ENCODE measurements at places on chromosomes 5 and 9.

- DNase-seq: no peak
These were observed 599.6 kb upstream of the GRAMD2B start for GRCh38 chr5:125823572-125823971.

DNA sequence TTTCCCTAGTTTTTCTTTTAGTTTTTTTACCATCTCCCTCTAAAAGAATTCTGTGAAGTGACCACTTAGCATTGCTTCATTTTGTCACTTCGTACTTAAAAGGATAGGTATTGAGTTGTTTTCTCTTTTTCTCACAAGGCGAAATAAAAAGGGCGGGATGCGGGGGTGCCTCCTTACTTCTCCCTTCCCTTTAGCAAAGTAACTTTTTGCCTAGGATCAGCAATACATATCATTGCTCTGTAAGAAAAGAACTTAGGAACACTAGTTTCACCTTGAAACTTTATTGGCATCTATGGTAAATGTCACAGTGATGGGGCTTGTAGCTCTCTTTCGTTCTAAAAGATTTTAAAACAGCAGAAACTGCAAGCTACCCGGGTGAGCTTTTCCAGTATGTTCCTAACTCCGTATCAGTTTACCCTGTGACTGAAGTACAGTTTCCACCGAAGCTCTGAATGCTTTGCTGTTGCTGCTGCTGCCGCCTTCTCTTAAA lies 4.1 kb downstream of the PRDM6 start:
- no peak for DNase-seq

GRCh38 chr5:173534664-173535063 lies 81.8 kb downstream of the BOD1 start:
- DNase-seq: no peak

- DNase-seq: no peak
These were observed 54.0 kb downstream of the CCDC171 start for GRCh38 chr9:15606643-15607472.

DNA sequence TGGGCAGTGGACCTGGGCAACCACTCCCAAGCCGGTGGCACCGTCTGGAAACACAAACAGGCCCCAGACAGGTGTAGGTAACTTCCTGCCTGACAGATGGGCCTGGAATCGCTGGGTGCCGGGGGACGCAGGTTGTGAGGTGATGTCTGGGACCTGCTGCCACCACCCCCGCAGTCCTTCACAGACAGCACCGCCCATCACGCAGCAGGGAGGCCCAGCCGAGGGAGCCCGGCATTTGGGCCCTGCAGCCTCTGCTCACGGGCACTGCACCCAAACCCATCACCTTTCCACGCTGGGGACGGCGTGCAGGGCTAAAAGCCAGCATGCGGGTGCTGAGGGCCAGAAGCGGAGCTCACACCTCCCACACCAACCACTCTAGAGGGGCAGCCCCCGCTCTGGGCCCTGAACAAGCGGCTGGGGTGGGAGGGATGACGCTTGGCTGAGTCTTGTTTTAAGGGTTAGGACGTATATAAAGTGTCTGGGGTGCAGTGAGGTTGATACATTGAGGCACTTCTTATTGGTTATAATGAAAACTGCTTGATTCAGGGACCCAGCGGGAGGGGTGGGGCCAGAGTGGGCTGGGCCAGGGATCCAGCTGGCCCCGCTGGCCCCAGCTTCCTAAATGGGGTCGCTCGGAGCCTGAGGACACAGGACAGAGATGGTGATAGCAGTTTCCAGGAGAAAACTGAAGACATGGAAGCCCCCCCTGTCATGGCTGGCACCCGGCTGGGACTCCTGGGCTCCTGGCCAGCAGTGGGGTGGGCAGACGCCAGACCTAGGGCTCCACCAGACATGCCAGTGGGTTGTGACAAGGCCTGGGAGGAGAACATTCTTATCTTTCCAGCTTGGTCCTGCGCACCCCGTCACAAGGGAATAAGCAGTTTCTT lies 11.3 kb downstream of the MYMK start:
- DNase-seq: no peak

DNA sequence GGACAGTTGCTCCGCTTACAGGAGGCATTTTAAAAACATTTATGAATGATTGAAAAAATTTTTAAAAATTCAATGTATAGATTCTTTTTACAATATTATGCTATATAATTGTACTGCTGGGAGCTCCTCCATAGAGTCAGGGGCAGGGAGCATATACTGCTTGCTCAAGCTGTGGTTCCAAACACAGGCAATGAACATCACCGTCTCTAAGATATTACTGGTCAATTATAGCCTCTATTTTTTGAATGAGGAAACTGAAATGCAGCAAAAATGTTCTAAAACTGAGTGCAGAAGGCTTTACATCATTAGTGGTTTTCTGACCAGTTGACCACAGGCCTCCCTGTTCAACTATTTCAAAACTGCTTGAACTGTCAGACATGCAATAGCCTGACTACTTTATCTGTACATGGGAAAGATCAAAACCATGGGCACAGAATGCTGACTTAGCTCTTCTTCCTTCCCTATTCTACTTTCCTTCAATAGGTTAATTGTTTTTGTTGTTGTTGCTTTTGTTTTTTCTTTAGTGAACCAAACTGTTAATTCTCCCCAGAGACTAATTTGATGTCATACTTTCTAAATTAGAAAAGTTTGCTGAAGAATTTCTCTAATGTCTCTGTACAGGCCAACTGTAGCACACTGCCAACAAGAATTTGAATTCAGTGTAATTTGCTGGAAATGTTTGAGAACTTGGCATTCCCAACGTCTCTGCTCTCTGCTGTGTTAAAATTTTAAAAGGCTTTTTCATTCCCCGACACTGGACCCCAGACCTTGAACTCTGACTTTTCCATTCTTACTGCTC lies 107.6 kb upstream of the MPDZ start:
- no peak for DNase-seq

- no peak for DNase-seq
These were observed 74.9 kb downstream of the C9orf152 start for GRCh38 chr9:110133059-110133458.

DNA sequence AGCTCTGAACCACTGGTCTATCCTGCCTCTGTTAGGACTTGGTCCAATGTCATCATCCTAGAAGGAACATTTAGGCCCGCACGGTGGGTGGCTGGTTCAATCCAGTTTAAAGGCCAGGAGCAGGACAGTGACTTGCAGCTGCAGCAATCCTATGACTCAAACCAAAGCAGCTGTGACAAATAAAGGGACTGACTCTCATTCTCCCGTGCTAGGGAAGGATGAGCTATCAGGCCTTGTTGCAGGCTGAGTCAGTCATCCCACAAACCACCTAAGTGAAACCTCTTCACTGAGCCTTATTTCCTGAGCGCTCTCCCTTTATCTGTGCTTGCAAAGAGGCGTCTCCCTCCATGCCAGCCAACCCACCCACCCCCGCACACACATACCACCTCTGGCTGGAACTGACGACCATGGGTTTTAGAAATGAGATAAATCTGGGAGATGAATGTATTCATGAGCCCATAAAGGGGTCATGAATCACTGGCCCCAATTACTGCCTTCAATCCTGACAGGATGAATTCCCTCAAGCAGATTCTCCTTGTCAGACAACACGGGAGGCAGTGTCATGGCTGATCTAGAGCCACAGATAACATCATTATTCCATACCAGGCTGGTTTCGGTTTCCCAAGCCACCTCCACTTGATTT lies 93.4 kb downstream of the KCNIP1 start:
- no peak for DNase-seq

Measured in stimulated activated CD8-positive, alpha-beta memory T cell treated with anti-CD3 and anti-CD28 coated beads, Interleukin-2, amount 100 ng/mL, for 1 hour (primary cell).